ENCODE measurements at places on chromosomes 13 and 19. TPM values are rescaled to one million over a fixed set of nuclear protein-coding genes. Genes with fewer than 3 reads are reported as not detected.

Gene KIR2DL1
- polyA plus RNA-seq, result 0.03 TPM

Gene CLEC17A
- not detected for polyA plus RNA-seq

Gene CEACAM5
- 0.04 TPM for polyA plus RNA-seq

Gene GJA3
- not detected for polyA plus RNA-seq

DNA sequence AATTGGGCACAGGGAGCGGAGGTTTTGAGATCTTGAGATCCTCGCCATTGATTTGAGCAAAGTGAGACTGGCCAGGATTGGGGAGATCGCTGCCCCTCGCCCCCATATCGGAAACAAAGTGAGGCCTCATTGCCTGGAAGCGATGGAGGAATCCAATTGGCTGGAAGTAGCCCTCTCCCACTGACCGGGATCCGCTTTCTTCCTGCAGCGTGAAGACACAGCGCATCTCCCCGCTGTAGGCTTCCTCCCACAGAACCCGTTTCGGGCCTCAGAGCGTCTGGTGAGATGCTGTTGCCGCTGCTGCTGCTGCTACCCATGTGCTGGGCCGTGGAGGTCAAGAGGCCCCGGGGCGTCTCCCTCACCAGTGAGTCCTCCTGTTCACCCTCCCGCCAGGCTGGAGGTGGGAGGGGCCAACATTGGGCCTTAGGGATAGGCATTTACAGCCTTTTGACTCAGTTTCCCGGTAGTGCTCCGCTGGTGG lies 438 bp downstream of the PRKCSH start:
- no peak for DNase-seq
- no peaks in the 10 kb centered on the region for H3K27me3 ChIP-seq

DNA sequence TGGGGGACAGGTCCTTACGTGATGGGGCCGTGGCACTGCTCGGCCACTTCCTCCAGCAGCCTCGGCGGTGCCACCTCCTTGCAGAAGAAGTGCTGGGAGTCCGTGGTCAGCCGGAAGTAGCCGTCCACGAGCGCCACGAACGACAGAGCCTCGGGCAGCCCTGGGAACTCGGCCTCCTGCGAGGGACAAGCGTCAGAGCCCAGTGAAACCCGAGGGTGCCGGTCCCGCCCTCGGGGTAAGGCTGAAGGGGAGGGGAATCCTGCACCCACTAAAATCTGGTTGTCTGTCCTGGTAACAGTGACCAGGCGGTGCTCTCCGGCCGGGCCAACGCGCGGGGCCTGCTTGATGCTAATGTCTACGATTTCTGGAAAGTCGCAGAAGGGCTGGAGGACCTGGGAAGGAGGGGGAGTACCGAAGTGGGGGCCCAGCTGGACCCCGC lies 6.4 kb downstream of the JAK3 start:
- no peaks in the 10 kb centered on the region for H3K36me3 ChIP-seq
- H3K27me3 ChIP-seq, result no peaks in the 10 kb centered on the region
- no peak overlapping the region for H3K27ac ChIP-seq
- H3K4me1 ChIP-seq, result no peaks in the 10 kb centered on the region
- no peak overlapping the region for H3K4me3 ChIP-seq

GRCh38 chr13:109140479-109141349 lies 511.3 kb downstream of the MYO16 start:
- H3K36me3 ChIP-seq, result no peaks in the 10 kb centered on the region
- H3K27ac ChIP-seq, result no peak overlapping the region
- H3K27me3 ChIP-seq, result peaks cover 37% of the 10 kb centered on the region
- peak overlapping the region; percentile 46 for H3K4me3 ChIP-seq
- DNase-seq, result no peak

- DNase-seq, result peak; percentile 94
- H3K4me1 ChIP-seq, result peaks cover 12% of the 10 kb centered on the region
- H3K27ac ChIP-seq, result peak overlapping the region; percentile 95
Observed at GRCh38 chr19:13154241-13154778, 4.1 kb downstream of the IER2 start.

- H3K27me3 ChIP-seq, result no peaks in the 10 kb centered on the region
- no peak overlapping the region for H3K4me3 ChIP-seq
- no peak for DNase-seq
- no peaks in the 10 kb centered on the region for H3K4me1 ChIP-seq
- H3K27ac ChIP-seq, result no peak overlapping the region
- H3K36me3 ChIP-seq, result no peaks in the 10 kb centered on the region
Observed at GRCh38 chr13:109162248-109163036, 533.0 kb downstream of the MYO16 start.

GRCh38 chr19:1254530-1255185 lies 6.3 kb downstream of the MIDN start:
- no peak for DNase-seq
- H3K4me3 ChIP-seq, result peak overlapping the region; percentile 80
- peak overlapping the region; percentile 99 for H3K27ac ChIP-seq
- H3K4me1 ChIP-seq, result peaks cover 60% of the 10 kb centered on the region
- H3K27me3 ChIP-seq, result no peaks in the 10 kb centered on the region

- no peaks in the 10 kb centered on the region for H3K27me3 ChIP-seq
- no peak overlapping the region for H3K27ac ChIP-seq
- DNase-seq, result peak; percentile 40
- peaks cover 9% of the 10 kb centered on the region for H3K4me1 ChIP-seq
- H3K4me3 ChIP-seq, result no peak overlapping the region
Observed at GRCh38 chr13:114143806-114144605, 11.6 kb upstream of the RASA3 start.

DNA sequence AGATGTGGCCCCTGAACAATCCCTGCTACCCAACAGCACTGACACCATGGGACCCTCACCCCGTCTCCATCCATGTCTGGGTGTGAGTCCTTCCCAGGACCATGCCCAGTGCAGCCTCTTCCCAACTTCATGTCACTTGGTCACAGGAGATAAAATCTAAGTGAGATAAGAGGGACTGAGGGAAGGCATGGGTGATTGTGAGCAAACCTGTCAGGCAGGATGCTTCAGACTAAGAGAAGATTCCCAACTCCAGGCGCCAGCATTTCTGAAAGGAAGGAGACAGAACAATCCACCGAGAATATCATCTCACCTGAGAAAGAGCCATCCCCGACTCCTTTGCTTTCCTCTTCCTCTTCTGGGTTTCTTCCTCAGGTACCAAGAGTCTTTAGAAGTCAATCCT lies 7.5 kb downstream of the ZNF320 start:
- H3K4me1 ChIP-seq, result no peaks in the 10 kb centered on the region
- H3K27me3 ChIP-seq, result no peaks in the 10 kb centered on the region
- H3K27ac ChIP-seq, result no peak overlapping the region
- H3K36me3 ChIP-seq, result peaks cover 79% of the 10 kb centered on the region
- no peak overlapping the region for H3K4me3 ChIP-seq
- no peak for DNase-seq

DNA sequence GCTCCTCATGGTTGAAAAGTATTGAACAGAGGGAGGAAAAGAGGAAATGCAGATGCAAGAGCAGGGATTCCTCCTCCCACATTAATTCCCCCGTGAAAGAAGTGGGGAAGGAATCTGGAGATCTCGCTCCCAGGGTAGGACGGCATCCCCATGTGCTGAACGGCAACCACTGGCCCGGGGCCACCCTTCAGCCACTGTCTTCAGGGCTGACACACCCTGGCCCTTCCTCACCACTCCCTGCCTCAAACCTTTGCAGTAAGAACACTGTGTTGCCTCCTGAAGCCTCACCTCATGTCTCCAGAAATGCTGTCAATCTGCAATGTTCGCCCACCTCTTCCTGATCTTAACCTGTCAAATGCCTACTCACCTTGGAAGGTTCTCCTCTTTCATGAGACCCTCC lies 10.9 kb upstream of the DOCK9 start:
- H3K4me3 ChIP-seq, result no peak overlapping the region
- H3K4me1 ChIP-seq, result no peaks in the 10 kb centered on the region
- DNase-seq, result no peak
- H3K27ac ChIP-seq, result no peak overlapping the region
- no peaks in the 10 kb centered on the region for H3K36me3 ChIP-seq

- no peak for DNase-seq
- no peak overlapping the region for H3K4me3 ChIP-seq
- no peak overlapping the region for H3K27ac ChIP-seq
- no peaks in the 10 kb centered on the region for H3K4me1 ChIP-seq
- H3K27me3 ChIP-seq, result no peaks in the 10 kb centered on the region
Observed at GRCh38 chr13:35965226-35965927, 165.8 kb downstream of the DCLK1 start.

DNA sequence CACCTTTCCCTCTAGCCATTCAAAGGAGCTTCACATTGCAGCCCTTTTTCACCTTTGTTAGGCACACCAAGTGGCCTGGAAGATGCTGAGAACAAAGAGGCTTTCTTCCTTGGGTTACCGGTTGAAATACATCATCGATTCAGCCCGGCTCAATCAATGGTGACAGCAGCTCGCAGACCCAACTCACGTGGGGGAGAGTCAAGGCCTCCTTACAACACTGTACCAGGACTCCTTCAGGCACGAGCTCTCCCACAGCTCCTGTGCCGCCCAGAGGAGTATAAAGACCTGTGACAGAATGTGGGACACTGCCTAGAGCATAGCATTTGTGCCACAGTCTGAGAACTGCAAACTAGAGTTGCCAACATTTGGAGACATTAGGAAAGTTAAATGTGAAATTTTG lies 3.9 kb upstream of the LRRC63 start:
- H3K4me3 ChIP-seq, result no peak overlapping the region
- no peaks in the 10 kb centered on the region for H3K4me1 ChIP-seq
- no peak overlapping the region for H3K27ac ChIP-seq
- DNase-seq, result no peak
- no peaks in the 10 kb centered on the region for H3K36me3 ChIP-seq

- H3K4me1 ChIP-seq, result no peaks in the 10 kb centered on the region
- H3K4me3 ChIP-seq, result no peak overlapping the region
- no peaks in the 10 kb centered on the region for H3K36me3 ChIP-seq
- H3K27me3 ChIP-seq, result no peaks in the 10 kb centered on the region
- H3K27ac ChIP-seq, result no peak overlapping the region
Observed at GRCh38 chr13:87941226-87941625, 270.1 kb downstream of the SLITRK5 start.

Data from psoas muscle (tissue), 8 donors.